ENCODE measurements at places on chromosomes 7 and 10.

DNA sequence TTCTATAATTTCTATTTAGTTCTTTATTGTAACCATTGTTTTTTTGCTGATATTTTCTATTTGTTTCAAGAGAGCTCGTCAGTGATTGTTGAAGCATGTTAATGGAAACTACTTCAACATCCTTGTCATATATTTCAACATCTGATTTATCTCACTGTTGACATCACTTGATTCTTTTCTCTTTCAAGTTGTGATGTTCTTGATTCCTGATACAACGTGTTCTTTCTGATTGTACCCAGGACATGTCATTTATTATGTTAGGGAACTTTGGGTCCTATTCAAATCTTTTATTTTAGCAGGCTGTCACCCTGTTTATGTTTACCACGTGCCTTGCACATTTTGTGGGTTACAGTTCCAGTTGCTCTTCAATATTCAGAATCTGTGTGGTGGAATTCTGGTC, 79.8 kb upstream of the RSU1 start:
- no peak for DNase-seq

GRCh38 chr10:78703593-78703992, 365.2 kb upstream of the ZMIZ1 start:
- DNase-seq: no peak

GRCh38 chr10:84590327-84591193, 262.2 kb downstream of the CCSER2 start:
- DNase-seq: no peak

DNA sequence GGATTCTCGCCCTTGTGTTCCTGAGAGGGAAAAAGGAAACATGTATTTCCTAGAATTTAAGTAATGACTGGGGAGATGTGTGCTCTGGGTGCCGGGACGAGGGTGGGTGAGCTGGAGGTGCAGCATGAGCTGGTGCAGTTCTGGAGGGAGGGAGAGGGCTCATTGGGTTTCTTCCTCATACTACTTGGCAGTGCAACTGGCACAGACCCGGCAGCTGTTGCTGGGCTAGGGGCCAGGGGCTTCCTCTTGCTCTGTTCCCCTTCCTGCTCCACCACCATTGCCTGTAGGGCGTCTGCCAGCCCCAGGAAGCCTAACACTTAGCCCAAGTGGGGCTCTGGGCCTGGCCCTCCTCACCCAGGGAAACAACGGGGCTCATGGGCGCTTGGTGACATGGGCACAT, 5.9 kb downstream of the RET start:
- DNase-seq: no peak

DNA sequence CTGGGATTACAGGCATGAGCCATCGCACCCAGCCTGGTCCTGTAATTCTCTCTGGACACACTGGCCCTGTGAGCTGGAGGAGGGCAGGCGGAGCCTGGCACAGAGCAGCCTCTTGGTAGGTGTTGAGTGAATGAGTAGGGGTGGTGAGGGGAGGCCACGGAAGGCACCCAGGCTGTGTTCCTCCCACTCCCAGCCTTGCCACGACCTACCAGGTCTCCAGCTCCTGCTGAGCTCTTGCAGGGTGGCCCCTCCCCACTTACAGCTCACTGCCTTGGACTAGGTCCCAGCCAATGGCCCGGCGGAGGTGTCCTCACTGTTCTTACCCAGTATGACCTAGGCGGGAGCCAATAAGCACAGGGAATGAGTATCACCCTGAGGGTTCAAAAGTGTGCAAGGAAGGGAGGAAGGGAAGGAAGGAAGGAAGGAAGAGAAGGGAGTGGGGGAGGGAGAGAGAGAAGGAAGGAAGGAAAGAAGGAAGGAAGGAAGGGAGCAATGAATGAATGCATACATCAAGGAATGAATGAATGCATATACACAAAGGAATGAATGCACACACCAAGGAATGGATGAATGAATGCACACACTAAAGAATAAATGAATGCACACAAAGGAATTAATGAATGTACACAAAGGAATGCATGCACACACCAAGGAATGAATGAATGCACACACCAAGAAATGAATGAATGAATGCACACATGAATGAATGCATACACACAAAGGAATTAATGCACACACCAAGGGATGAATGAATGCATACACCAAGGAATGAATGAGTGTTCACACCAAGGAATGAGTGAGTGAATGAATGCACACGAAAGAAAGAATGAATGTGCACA, 45.5 kb downstream of the GTF2IRD1 start:
- no peak for DNase-seq

- DNase-seq: no peak
Observed at GRCh38 chr7:132846086-132846485, 235.8 kb downstream of the CHCHD3 start.

DNA sequence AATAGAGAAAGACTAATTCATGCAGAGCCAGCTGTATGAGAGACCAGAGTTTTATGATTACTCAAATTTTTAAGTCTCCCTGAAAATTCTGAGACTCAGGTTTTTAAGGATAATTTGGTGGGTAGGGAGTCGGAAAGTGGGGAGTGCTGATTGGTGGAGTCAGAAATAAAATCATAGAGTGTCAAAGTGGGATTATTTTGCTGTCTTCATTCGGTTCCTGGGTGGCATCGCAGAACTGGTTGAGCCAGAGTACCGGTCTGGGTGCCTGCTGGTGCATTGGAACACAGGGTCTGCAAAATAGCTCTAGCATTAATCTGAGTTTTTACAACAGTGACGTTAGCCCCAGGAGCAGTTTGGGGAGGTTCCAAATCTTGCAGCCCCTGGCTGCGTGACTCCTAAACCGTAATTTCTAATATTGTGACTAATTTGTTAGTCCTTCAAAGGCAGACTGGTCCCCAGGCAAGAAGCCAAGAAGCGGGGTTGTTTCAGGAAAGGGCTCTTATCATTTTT, 32.4 kb downstream of the GPRIN2 start:
- peak; percentile 89 for DNase-seq

Data from mammary epithelial cell (primary cell).